Activated CD4-positive, alpha-beta memory T cell treated with anti-CD3 and anti-CD28 coated beads for 36 hours (primary cell): ENCODE measurements at places on chromosomes 16 and 17. TPM values are rescaled to one million over a fixed set of nuclear protein-coding genes. Genes with fewer than 3 reads are reported as not detected.

Gene ELMO3
- 5.9 TPM for total RNA-seq

GRCh38 chr17:44084131-44084538, 13.6 kb downstream of the G6PC3 start:
- peak; percentile 54 for DNase-seq
- no peak overlapping the region for H3K27ac ChIP-seq
- H3K4me1 ChIP-seq = peaks cover 18% of the 10 kb centered on the region

GRCh38 chr17:46943501-46944393, 20.8 kb downstream of the GOSR2 start:
- peaks cover 11% of the 10 kb centered on the region for H3K36me3 ChIP-seq
- peaks cover 14% of the 10 kb centered on the region for H3K4me1 ChIP-seq
- DNase-seq = peak; percentile 15
- peak overlapping the region; percentile 49 for H3K27ac ChIP-seq
- H3K4me3 ChIP-seq = no peak overlapping the region

DNA sequence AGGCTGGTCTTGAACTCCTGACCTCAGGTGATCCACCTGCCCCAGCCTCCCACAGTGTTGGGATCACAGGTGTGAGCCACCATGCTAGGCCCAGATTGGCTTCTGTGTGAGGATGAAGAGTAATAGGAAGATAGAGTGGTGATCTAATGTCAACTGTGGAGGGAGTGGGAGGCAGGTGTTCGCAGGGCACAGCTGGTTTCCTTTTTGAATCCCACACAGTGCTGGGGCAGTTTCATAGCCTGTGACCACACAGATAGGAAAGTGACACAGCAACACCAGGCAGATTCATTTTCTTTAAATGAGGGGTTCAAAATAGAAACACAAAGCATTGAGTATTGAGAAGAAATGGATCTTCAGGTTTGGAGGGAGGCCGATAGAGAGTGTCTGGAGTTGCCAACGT, 540.3 kb downstream of the WWOX start:
- peak; percentile 45 for DNase-seq
- H3K27me3 ChIP-seq = peaks cover 4% of the 10 kb centered on the region
- H3K27ac ChIP-seq = no peak overlapping the region
- H3K4me3 ChIP-seq = no peak overlapping the region

Gene SLFN14
- total RNA-seq = not detected

- peaks cover 16% of the 10 kb centered on the region for H3K27me3 ChIP-seq
- peaks cover 39% of the 10 kb centered on the region for H3K4me1 ChIP-seq
- no peak overlapping the region for H3K4me3 ChIP-seq
- peak; percentile 22 for DNase-seq
- no peaks in the 10 kb centered on the region for H3K36me3 ChIP-seq
- H3K27ac ChIP-seq = peak overlapping the region; percentile 85
These were observed 35.3 kb upstream of the XYLT2 start for GRCh38 chr17:50310455-50311111.

DNA sequence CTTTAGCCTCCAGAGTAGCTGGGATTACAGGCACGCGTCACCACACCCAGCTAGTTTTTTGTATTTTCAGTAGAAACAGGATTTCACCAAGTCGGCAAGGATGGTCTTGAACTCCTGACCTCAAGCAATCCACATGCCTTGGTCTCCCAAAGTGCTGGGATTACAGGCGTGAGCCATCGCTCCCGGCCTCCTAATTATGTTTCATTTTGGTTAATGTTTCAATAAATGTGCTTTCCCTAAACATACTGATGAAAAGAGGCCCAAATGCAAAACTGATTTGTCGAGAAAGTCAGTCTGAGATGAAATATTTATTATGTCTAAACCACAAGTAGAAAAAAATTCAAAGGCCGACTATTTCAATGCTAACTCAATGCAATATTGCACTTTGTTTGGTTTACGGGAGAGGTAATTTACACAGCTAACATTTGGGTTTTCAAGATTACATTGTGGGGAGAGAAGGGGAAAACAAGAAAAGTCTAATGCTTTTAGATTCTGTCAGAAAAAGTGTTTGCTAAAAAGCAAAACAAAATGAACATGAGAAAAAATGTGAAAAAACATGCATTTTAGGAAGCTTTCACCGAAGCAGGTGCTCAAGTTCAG, 9.8 kb downstream of the STAT3 start:
- peak overlapping the region; percentile 75 for H3K4me3 ChIP-seq
- DNase-seq = no peak
- no peaks in the 10 kb centered on the region for H3K27me3 ChIP-seq
- H3K4me1 ChIP-seq = peaks cover 65% of the 10 kb centered on the region
- peaks cover 34% of the 10 kb centered on the region for H3K36me3 ChIP-seq

Gene OR2C1
- total RNA-seq = not detected

- no peak for DNase-seq
- no peaks in the 10 kb centered on the region for H3K4me1 ChIP-seq
- H3K27ac ChIP-seq = no peak overlapping the region
- H3K27me3 ChIP-seq = no peaks in the 10 kb centered on the region
These were observed 21.2 kb downstream of the PEMT start for GRCh38 chr17:17570140-17570797.

Gene TEKT1
- not detected for total RNA-seq

DNA sequence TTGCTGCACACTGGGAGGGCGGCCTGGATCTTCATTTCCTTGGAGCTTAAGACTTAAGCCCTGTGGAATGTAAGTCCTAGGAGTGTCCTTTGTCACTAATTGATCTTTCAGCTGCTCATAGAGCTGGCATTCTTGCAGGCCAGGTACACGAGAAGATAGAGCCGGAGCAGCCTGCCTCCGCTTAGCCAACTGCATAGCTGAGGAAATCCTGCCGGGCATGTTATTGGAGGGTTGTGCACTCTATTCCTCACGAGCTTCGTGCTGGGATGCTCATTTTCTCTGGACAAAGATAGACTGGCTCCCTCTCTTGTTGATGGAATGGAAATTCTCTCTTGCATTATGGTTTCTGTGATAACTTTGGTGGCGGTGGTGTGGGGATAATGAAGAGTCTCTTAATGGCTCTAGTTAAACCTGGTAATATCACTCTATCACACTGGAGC, 76.9 kb downstream of the RPA1 start:
- H3K36me3 ChIP-seq = no peaks in the 10 kb centered on the region
- H3K4me3 ChIP-seq = no peak overlapping the region
- H3K27me3 ChIP-seq = peaks cover 36% of the 10 kb centered on the region
- DNase-seq = no peak
- H3K4me1 ChIP-seq = peaks cover 7% of the 10 kb centered on the region
- no peak overlapping the region for H3K27ac ChIP-seq

- H3K4me1 ChIP-seq = no peaks in the 10 kb centered on the region
- H3K27ac ChIP-seq = no peak overlapping the region
- H3K36me3 ChIP-seq = peaks cover 31% of the 10 kb centered on the region
These were observed 11.7 kb downstream of the ABAT start for GRCh38 chr16:8686031-8686621.

- H3K27ac ChIP-seq = no peak overlapping the region
- no peaks in the 10 kb centered on the region for H3K36me3 ChIP-seq
- DNase-seq = no peak
- H3K4me1 ChIP-seq = no peaks in the 10 kb centered on the region
These were observed 16.5 kb downstream of the SCGB1C2 start for GRCh38 chr17:153851-154250.

DNA sequence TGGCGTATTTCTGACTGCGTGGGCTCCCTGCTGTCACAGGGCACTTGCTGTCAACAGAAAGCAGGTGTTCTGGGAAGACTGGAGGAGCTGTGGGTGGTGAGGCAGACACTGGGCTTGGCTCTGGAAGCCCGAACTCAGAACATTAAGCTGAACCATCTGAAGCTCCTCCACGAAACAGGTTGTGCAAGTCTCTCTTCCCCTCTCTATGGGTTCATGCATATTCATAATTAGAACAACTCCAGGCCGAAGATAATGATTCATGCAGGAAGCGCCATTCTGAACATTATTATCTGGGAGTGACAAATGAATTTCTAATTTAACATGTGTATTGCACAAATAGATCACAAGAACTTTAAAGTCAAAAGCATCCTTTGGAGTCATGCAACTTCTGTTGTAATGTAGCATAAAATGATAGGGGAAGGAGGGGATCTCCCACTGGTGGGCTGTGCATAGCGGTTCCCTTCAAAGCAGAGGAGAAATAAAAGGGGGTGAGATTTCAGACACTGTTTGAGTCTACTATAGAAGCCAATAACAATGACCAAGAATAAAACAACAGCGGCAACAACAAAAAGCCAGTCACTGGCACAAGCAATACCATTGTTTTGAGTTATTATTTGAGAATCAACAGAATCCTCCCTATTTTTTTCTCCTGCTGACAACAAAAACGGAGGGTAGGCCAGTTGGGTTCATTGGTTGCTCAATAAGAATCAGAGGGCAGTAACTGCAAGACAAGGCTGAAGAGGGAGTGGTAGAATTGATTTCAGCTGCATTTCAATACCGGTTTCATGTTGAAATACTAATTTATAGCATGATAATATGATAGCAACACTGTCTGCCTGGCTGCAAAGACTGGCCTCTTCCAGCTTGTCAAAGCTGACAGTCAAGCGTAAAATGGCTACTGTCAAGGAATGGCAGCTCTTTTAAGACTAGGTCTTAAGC, 407.3 kb downstream of the XYLT1 start:
- H3K4me3 ChIP-seq = no peak overlapping the region
- no peaks in the 10 kb centered on the region for H3K4me1 ChIP-seq
- H3K27ac ChIP-seq = no peak overlapping the region
- DNase-seq = no peak
- peaks cover 3% of the 10 kb centered on the region for H3K36me3 ChIP-seq
- H3K27me3 ChIP-seq = no peaks in the 10 kb centered on the region

Gene SLFN12
- total RNA-seq = 10.7 TPM

- H3K36me3 ChIP-seq = peaks cover 5% of the 10 kb centered on the region
- DNase-seq = no peak
- H3K27ac ChIP-seq = no peak overlapping the region
- no peak overlapping the region for H3K4me3 ChIP-seq
- H3K27me3 ChIP-seq = no peaks in the 10 kb centered on the region
These were observed 10.1 kb downstream of the ULK2 start for GRCh38 chr17:19857640-19858039.

- H3K4me1 ChIP-seq = no peaks in the 10 kb centered on the region
- DNase-seq = no peak
- no peak overlapping the region for H3K4me3 ChIP-seq
- peaks cover 10% of the 10 kb centered on the region for H3K27me3 ChIP-seq
These were observed 7.4 kb upstream of the OR1A2 start for GRCh38 chr17:3189961-3190360.

Gene CIBAR2
- total RNA-seq = not detected

Gene ADGRG3
- not detected for total RNA-seq

Gene CX3CL1
- not detected for total RNA-seq

DNA sequence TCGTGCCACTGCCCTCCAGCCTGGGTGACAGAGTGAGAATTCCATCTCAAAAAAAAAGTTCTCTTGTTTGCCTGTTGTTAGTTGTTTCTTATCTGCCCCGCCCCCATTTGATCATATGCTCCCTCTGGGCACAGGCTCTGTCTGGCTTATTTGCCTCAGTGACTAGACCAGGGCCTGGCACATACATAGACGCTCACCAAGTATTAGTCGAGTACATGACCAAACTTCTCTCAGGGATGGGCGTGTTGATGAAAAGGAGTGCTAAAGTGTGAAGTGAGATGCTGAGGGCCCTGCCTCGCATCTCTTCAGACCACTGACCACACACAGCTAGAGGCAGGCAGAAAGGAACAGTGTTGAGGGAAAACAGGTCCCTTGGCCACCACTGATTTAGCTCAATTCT, 3.3 kb upstream of the HELZ start:
- no peak for DNase-seq
- peaks cover 6% of the 10 kb centered on the region for H3K36me3 ChIP-seq
- no peak overlapping the region for H3K4me3 ChIP-seq
- H3K27ac ChIP-seq = no peak overlapping the region
- peaks cover 21% of the 10 kb centered on the region for H3K4me1 ChIP-seq

GRCh38 chr16:89847940-89848297, 19.6 kb downstream of the SPIRE2 start:
- no peak overlapping the region for H3K27ac ChIP-seq
- peaks cover 10% of the 10 kb centered on the region for H3K4me1 ChIP-seq
- no peaks in the 10 kb centered on the region for H3K36me3 ChIP-seq
- DNase-seq = no peak

DNA sequence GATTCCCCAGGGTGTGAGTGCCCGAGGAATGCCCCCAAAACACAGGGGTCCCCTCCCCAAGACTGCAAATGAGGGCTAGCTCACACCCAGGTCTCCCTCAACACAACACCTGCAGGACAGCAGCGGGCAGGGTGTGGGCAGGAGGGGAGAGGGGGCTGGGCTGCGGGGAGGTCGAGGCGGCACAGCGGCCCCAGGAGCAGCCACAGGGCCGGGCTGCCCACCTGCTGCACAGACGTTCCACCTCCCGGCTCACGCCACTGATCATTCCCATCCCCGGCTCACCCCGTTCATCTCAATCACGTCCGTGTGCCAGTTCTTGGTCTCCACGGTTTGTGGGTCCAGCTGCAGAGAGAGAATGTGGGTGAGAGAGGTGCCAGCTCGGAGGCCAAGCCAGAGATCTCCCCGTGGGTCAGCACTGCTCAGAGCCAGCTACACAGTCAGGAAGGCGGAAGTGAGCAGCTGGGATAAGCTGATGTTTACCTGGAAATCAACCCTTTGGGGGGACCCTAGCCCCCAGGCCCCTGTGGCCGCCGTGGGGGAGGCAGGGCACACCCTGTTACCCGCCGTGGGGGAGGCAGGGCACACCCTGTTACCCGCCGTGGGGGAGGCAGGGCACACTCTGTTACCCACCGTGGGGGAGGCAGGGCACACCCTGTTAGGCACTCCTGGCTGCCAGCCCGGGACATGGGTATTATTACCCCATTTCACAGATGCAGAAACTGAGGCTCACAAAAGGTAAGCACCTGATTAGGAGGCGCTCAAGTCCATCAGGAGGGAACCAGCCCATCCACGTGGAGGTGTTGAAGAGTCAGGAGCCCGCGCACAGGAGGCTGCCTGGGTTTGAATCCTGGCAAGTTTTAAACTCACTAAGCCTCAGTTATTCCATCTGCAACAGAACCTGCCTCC, 16.1 kb downstream of the TIMM22 start:
- no peaks in the 10 kb centered on the region for H3K4me1 ChIP-seq
- no peak overlapping the region for H3K27ac ChIP-seq
- no peak for DNase-seq

- H3K27ac ChIP-seq = no peak overlapping the region
- DNase-seq = no peak
- H3K4me3 ChIP-seq = no peak overlapping the region
- no peaks in the 10 kb centered on the region for H3K4me1 ChIP-seq
- H3K36me3 ChIP-seq = no peaks in the 10 kb centered on the region
These were observed 169.4 kb downstream of the IRX5 start for GRCh38 chr16:55100100-55100499.

- H3K27ac ChIP-seq = no peak overlapping the region
- H3K4me1 ChIP-seq = peaks cover 18% of the 10 kb centered on the region
- peak overlapping the region; percentile 23 for H3K4me3 ChIP-seq
- DNase-seq = peak; percentile 87
- no peaks in the 10 kb centered on the region for H3K36me3 ChIP-seq
- peaks cover 36% of the 10 kb centered on the region for H3K27me3 ChIP-seq
These were observed 1.4 kb upstream of the SLC22A31 start for GRCh38 chr16:89201439-89202377.

DNA sequence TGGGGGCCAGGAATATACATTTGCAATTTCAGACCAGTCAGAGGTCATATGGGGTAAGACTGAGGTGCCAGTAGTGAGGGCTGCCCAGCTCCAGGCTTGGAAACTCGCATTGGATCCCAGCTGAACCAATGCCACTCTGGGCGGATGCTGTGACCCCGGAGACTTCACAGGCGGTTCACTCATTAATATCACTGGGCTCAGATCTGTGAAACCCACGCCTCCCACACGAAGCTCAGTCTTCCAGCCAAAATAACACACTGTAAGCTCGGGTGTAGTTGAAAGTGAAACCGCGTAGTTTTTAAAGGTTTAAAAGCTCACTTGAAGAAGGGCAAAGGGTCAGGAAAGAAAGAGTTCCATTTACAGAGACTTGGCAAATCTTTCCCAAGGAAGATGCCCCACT, 254.8 kb downstream of the FOXL1 start:
- H3K27ac ChIP-seq = no peak overlapping the region
- H3K4me1 ChIP-seq = no peaks in the 10 kb centered on the region
- no peak overlapping the region for H3K4me3 ChIP-seq
- H3K27me3 ChIP-seq = peaks cover 11% of the 10 kb centered on the region
- DNase-seq = no peak
- H3K36me3 ChIP-seq = no peaks in the 10 kb centered on the region

Gene GNG13
- total RNA-seq = not detected
